ENCODE measurements at places on chromosomes 3 and 15. TPM values are rescaled to one million over a fixed set of nuclear protein-coding genes. Genes with fewer than 3 reads are reported as not detected.

Gene THAP10
- total RNA-seq, result 2.7 TPM

Gene NPRL2
- 19.4 TPM for total RNA-seq

Gene MUC13
- not detected for total RNA-seq

Gene ATP13A4
- total RNA-seq, result 32.7 TPM

Gene GATA2
- total RNA-seq, result 6.3 TPM

Data from tongue (tissue), 3 donors.